ENCODE measurements at places on chromosomes 12 and 14. TPM values are rescaled to one million over a fixed set of nuclear protein-coding genes. Genes with fewer than 3 reads are reported as not detected.

Gene SLC6A13
- total RNA-seq: not detected

Gene GZMH
- total RNA-seq: not detected

Gene TMEM253
- not detected for total RNA-seq

Gene KRT3
- not detected for total RNA-seq

Gene RBM19
- 16.0 TPM for total RNA-seq

Gene NOXRED1
- total RNA-seq: not detected

Gene SLC22A17
- 54.9 TPM for total RNA-seq

Gene NEDD8
- 162 TPM for total RNA-seq

Gene USP44
- under 0.01 TPM for total RNA-seq

Gene P3H3
- 216 TPM for total RNA-seq

Gene WNT1
- not detected for total RNA-seq

Gene TMPO
- total RNA-seq: 93.8 TPM

Gene GLIPR1L2
- 0.30 TPM for total RNA-seq

Gene SLC8A3
- total RNA-seq: 0.89 TPM

Gene ADAMTS20
- 0.14 TPM for total RNA-seq

Gene SMIM41
- total RNA-seq: 0.23 TPM
